ENCODE measurements at places on chromosomes 12 and 14.

DNA sequence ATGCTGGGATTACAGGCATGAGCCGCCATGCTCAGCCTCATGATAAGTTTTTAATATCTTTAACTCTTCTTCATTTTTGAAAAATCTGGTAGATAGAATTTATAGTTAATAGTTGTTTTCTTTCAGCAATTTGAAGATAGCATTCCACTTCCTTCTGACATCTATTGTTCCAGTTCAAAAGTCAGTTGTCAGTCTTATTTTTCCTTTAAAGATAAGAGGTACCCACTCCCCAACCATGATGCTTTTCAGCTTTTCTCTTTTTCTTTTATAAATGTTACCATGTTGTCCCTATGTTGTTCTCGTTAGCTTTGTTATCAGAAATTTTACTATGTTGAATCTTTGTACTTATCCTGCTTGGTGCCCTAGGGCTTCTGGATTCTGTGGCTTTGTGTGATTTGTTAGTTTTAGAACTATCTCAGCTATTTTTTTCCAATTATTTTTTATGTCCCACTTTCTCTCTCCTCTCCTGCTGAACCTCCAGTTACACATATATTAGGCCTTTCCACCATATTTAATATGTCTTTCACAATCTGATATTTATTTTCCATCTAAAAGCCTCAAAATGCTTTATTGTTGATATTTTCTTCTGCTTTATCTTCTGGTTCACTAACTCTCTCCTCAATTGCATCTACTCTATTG is 181.6 kb upstream of the FOXN3 start:
- no peak for DNase-seq

DNA sequence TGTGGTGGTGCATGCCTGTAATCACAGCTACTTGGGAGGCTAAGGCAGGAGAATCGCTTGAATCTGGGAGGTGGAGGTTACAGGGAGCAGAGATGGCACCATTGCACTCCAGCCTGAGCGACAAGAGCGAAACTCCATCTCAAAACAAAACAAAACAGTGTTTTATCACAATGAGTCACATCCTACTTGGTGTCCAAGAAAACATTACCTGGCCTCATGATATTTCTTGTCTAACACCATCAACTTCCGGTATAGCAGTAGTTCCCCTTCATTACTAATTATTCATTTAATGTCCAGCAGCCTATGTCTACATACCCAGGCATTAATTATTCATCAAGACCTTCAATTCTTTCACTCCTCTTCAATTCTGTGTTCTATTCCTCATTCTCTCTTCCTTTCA is 115.5 kb downstream of the CCDC59 start:
- no peak for DNase-seq

DNA sequence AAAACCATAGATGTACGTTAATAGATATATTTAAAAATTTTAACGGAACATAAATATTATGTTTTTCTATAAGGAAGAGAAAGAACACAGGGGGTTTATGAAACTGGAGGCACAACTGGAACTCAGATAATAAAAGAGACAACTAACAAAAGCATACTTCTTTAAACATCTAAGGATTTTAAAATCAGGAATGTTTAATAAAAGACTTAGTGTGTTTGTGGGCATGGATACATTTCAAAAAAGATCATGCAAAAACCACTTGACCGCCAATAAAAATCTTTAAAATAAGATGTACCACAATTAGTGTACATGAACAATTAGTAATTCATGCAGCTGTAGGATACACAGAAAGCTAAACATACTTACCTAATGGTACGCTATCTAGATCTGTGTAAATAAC is 113.0 kb downstream of the KIF21A start:
- DNase-seq, result no peak

- no peak for DNase-seq
Observed at GRCh38 chr14:65993103-65993502, 493.1 kb upstream of the CCDC196 start.

- no peak for DNase-seq
Observed at GRCh38 chr12:92432724-92433441, 269.9 kb upstream of the PLEKHG7 start.

DNA sequence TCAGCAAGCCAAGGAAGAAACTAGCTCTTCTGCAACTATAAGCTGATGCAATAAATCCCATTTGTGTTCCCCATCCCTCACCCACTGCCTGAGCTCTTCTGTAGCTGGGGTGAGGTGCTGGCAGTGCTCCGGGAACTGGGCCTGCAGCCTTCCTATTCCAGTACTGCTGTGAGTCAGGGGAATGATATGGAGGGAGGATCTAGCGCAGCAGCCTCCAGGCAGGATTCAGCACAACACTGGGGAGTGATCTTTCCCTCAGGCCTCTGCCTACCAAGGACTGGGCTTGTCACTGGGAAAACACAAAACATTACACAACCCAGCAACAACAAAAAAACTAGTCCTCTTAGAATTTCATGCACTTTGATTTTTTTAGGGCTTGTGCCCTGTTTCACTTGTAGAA is 58.7 kb downstream of the ST8SIA1 start:
- DNase-seq, result no peak
